Urothelium cell line (cell line): ENCODE measurements at places on chromosomes 12 and 14.

GRCh38 chr12:29283969-29284700 is 96.8 kb downstream of the ERGIC2 start:
- no peak for DNase-seq

DNA sequence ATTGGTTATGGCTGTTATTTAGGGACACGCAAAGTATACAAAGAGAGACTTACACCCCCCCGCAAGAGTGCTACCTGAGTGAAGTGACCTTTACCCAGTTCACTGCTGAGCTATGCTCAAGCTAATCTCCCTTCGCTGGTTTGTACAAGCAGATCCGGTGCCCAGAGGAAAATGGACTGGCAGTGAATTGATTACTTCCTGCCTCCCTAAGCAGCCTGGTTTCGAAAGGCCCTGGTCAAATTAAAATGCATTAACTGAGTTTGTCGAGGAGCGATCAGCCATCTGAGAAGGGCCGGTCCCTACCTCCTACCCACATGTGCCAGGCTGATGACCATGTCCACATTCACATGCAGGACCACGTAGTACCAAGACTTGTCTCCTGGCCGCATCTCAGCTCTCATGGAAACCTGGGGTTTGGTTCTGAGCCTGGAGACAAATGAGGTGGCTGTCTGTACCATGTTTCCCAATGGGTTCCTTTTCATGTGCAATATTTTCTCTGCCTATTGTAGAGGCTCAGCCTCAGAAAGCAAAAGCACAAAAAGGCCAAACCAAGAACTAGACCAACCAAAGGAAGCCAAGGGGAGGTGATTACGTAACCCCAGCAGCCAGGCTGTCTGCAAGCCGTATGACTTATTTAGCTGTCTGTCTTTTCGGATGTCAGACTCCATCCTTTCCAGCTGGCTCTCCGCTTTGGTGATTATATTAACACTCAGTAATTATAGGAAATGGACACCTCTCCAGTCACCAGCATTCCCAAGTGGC is 284.7 kb upstream of the PWP1 start:
- no peak for DNase-seq

- no peak for DNase-seq
Observed at GRCh38 chr12:54598970-54599369, 10.5 kb upstream of the PPP1R1A start.

GRCh38 chr12:109020796-109021380 is at the start of gene SVOP:
SVOP (minus strand) TSS chr12:109021068; CDS start chr12:109020868, 200 bp downstream.
- peak; percentile 84 for DNase-seq

GRCh38 chr12:109715310-109716091 is 1.9 kb downstream of the FAM222A start:
- DNase-seq = no peak
